ENCODE measurements at places on chromosomes 1 and 21. TPM values are rescaled to one million over a fixed set of nuclear protein-coding genes. Genes with fewer than 3 reads are reported as not detected.

GRCh38 chr1:232529747-232530146, 100.2 kb downstream of the SIPA1L2 start:
- no peak for DNase-seq

- DNase-seq: no peak
Measured at GRCh38 chr1:57949168-57949567, 525.3 kb upstream of the DAB1 start.

Gene CRYZL1
- total RNA-seq: 15.4 TPM

Gene AQP10
- not detected for total RNA-seq
